ENCODE measurements at places on chromosomes 13 and 19. TPM values are rescaled to one million over a fixed set of nuclear protein-coding genes. Genes with fewer than 3 reads are reported as not detected.

The ANKRD24 gene
- 1.9 TPM for total RNA-seq

The FUT6 gene
- 19.0 TPM for total RNA-seq

The TUBB4A gene
- 17.9 TPM for total RNA-seq

The DACT3 gene
- 28.4 TPM for total RNA-seq

The CGB8 gene
- not detected for total RNA-seq

The ADGRE3 gene
- 1.3 TPM for total RNA-seq

The ASF1B gene
- total RNA-seq: 16.7 TPM

Data from metanephros (tissue), 2 donors.